ENCODE measurements at places on chromosomes 2 and 18.
A peak's percentile ranks its signal among the peaks of the same experiment; 100 is the strongest.

DNA sequence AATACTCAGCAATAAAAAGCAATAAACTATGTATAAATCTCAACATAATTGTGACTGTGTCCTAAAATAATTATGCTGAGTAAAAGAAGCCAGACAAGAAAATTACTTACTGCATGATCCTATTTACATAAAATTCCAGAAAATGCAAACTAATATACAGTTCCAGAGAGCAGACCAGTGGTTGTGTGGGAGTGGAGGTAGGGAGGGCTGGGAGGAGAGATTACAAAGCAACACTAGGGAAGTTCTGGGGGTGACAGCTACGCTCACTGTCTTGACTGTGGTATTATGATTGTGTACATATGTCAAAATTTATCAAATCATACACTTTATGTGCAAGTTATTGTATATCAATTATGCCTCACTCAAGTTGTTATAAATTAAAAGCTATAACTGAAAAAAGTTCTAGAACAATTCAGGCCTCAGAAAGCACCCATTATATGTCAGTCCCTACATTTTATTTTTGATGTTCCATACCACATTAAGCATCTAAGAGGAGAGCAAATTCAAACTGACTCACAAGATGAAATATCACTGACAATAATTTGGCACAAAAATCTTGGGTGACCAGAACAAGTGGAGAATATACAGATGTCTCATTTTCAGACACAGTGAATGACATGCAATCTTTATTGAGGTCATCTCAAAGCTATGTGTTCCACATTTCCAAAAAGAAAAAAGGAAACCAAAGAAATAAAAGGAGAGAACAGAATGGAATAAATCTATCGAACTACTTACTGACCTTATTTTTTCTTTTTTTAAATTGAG is 85.1 kb downstream of the ANTXR1 start:
- DNase-seq: no peak

- DNase-seq: no peak
These were observed 53.5 kb downstream of the SLC4A1AP start for GRCh38 chr2:27717070-27717795.

DNA sequence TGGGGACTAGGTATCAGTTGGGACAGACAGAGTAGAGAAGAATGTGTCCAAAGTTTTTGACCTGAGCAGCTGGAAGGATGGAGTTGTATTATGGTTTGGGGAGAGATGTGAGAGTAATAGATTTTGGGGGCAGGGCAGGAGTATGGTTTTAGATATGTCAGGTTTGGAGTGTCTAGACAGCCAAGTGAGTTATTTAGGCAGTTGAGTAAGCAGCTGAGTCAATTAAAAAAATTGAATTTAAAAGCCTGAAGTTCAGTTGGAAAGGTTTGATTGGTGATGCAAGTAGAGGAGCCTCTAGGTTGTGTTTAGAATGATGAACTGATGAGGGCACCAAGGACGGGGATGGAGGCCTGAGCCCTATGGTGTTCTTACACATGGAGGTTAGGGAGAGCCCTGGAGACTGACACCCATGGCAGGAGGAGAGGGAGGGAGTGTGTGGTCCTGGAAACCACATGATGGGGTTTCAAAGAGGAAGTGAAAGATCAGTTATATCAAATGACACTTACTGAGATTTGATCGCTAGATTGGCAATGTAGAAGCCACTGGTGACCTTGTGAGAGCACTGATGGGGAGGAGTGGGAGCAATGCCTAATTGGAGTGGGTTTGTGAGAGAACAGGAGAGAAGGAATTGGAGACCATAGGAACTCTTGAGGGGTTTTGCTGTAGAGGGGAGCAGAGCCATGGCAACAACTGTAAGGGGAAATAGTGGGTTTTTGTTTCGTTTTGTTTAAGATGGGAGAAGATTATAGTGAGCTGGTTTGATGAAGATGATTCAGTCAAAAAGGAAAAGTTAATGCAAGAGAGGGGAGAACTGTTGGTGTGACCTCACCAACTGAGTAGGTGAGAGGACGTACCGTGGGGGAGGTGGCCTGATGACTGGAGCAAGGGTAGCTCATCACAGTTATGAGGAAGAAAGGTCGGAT is 10.3 kb downstream of the ITGA6 start:
- no peak for DNase-seq

DNA sequence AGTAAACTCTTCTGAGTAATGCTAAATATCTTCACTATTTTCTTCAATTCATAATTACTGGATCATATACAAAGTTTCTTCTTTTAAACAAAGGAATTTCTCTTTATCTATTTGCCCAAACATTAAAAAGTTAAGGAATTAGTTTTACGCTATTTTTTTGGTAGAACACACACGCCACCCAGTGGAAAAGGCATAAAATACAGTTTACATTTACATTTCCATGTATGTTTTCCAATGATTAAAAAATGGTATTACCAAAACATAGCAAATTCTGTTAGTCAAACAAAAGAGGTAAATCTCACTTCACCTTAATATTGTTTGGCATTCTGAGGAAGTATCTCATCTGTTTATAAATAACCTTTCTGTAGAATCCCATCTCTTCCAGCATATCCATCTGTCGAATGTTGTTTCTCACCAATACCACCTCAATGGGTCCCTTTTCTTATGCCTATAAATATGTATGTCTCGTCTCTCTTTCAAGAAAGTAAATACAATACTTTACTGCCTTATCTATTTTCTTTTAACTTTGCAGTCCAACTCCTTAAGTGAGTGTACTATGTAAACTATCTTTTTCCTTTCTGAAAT is 7.2 kb downstream of the BOLL start:
- DNase-seq: no peak

DNA sequence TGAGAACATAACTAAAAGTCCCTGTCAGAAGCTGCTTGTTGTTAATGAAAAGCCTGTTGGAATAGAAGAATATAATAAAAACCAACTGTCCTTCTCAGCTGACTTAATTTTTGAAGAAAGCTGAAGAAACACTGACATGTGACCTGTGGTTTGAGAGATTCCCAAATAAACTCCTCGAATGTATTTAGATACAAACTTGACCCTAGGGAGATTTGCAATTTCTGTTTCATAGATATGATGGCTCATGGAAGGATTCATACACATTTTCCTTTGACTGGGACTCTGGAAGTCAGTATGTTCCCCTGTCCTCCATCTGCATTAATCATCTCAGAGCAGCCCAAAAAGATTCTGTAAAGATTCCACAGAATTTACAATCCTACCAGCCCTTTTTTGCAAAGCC is 195.1 kb downstream of the TMEM247 start:
- DNase-seq: no peak

DNA sequence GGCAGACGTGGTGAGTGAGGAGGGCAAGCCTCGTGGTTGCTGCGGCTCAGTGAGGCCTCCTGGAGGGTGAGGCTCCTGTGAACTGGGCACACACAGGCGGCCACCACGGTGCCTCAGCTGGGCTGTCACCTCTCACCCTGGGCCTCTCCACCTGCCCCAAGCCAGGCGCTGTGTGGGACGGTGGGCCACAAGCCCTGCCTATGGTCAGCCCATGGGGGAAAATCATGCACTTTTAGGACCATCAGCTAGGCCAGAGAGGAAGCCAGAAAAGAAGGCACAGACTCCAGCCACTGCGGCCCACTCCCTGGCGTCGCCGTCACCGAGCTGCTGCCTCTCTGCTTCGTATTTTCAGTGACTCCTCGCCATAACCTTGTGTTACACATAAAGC is 28.5 kb upstream of the HS6ST1 start:
- no peak for DNase-seq

GRCh38 chr2:15389895-15390294 is 171.2 kb downstream of the NBAS start:
- no peak for DNase-seq

DNA sequence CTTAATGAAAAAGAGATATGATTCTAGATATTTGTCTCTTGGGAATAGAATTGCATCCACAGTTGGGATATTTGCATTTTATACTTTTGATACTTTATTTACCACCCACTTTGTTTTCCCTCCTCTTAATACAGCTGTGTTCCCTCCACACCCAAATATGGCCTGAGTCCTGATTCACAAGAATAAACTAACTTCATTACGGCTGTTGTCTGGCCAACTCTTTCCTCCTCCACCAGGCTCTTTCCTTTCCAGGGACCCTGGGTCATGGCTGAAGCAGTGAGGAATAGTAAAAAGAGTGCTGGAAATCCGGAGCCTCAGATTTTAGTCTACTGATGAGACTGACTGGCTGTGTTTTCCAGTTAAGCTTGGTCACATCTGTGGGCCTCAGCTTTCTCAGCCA is 48.4 kb upstream of the STAM2 start:
- no peak for DNase-seq

DNA sequence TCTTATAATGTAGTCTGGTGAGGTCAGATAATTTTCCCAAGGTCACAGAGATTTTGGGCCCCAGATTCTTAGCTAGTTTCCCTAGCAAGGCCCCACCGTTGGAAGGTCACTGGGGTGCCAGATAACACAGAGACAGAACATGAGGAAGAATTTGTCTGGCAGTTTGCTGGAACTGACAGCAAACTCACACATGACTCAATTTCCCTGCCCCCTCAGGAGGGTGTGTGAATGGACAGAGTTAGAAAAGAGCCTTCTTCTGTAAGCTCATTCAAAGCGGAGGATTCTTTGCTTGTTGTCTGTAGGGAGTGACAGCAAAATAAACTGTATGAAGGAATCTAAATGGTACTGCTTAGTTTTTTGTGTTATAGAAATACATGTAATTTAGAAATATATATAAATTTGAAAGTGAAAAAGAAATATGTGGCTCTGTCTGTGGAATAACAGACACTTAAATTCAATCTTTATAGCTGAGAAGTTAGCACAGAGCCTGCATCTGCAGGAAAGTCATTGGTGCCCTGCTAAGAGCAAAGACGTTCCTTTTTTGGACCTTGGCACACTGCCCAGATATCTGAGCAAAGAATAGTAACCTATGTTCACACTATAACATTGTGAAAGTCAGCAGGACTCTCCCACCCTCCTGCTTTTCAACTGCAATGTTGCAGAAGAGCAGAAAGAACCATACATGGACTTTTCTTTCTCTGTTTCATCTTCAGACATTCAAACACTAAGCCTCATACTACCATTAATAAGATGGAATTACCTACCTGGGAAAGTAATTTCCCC is 2.1 kb downstream of the MDH1 start:
- no peak for DNase-seq

- DNase-seq: no peak
These were observed 549.0 kb downstream of the ZNF804A start for GRCh38 chr2:185147361-185147760.

GRCh38 chr2:234478121-234478858 is 18.6 kb downstream of the ARL4C start:
- DNase-seq: no peak

GRCh38 chr2:160464017-160464416 is 29.6 kb downstream of the RBMS1 start:
- DNase-seq: no peak

- DNase-seq: no peak
These were observed 22.7 kb upstream of the KCNG3 start for GRCh38 chr2:42516418-42516901.

DNA sequence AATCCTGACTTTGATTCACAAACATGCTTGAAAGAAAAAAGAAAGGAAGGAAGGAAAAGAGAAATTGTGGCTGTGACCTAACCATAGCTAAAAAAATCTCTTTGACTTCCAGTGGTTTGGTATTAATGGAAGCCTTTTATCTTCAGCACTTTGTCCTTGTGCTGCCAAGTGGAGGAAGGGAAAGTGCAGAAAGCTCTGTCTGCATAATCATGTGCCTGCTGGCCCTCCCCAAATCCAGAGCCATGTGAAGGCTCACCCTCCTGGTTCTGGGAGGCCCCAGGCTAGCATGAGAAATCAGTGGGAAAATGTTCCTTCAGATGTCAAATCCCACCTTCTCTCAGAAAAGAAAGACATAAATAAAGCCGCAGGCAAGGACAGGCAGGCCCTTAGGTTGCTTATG is 48.3 kb upstream of the BMPR2 start:
- no peak for DNase-seq

DNA sequence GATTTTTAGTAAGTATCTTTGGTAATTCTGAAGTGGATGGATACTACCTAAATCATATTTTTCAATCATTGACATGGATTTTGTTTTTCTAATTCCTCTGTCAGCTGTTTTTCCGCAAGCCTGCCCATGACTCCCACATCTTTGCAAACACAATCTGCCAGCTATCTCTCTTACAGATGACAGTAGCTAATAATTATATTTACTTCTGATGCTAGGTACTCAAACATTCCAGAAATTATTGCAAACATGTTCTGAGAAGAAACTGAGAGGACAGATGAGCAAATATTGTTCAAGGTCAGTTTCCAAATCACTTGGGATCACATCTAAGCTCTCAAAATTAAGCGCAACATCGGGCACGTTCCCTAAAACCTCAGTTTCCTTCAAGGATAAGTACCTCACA is 270.0 kb upstream of the CDH19 start:
- DNase-seq: no peak

GRCh38 chr2:118861731-118862130 is 14.3 kb upstream of the EN1 start:
- DNase-seq: no peak

DNA sequence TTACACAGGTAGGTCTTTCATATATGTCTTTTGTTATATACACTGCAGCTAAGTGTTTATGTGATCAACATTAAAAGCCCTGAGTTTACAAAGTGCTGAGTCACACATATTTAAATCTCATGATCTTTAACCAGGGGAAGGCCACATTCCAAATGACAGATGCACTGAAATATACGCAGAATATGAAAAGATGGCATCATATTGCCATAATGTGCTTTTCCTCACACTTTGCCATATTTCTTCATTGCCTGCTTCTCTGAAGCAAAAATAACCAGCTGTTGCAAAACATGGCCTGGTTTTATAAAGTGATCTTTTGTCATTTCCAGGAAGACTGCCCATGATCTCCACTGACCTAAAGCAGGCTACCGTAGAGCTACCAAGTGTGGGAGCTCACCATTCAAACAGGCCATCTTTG is 93.5 kb upstream of the MAPRE2 start:
- no peak for DNase-seq

DNA sequence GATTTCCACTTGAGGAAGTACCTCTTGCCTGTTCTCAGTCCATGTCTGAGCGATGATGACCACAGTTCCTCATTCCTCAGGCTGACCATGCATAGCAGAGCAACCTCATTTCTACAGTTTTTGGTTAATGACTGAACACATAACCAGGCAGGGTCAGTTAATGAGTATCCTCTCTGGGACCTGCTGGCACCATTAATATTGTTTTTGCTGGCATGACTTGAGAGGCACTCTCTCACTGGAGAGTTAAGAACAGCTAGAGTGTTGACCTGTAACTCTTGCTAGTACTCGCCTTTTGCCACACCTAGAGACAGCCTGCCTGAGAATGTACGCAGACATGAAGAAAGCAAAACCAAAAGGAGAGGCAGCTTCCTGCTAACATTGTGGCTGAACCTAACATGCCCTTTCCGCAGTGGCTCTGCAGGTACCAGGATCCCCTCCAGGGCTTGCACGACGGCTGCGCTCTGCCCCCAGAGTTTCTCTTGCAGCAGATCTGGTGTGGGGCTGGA is 23.9 kb downstream of the PECR start:
- DNase-seq: peak; percentile 19

- DNase-seq: no peak
These were observed 29.1 kb upstream of the MGAT4A start for GRCh38 chr2:98759827-98760625.

- no peak for DNase-seq
These were observed 118.8 kb downstream of the SETBP1 start for GRCh38 chr18:44799382-44799906.
